Stimulated activated CD4-positive, alpha-beta T cell treated with anti-CD3 and anti-CD28 coated beads, Interleukin-15, amount 100 ng/mL, for 1 hour (primary cell): ENCODE measurements at places on chromosomes 4 and X.

GRCh38 chr4:43353552-43353951 lies 461.0 kb downstream of the GRXCR1 start:
- DNase-seq, result no peak

DNA sequence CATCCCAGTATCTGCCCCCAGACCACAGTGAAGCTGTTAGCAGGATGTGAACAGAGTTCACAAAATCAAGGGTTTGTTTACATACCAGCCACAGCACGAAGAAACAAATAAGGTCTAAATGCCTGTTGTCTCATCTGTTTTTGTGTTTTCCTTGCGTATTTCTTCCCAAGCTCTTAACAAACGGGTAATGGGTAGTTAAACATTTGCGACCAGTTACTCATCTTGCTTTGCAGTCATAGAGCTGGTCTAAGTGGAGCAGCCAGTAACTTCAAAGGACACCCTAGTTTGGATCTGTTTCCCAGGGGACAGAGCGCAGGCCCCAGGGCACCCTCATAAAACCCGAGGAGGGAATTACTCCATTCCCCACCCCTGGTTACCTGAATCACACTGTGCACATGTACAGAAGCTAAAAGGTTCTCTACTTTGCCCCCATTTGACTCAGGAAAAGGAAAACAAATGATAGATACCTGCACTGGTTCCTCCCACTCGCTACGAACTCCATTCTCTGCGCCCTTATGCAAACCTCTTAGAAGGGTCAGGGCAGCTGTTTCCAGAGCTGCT lies 68.8 kb downstream of the MAML3 start:
- no peak for DNase-seq

GRCh38 chrX:153768311-153769157 lies 4.5 kb downstream of the PLXNB3 start:
- no peak for DNase-seq

GRCh38 chr4:121923306-121923705 lies 28.6 kb downstream of the TRPC3 start:
- DNase-seq, result no peak

GRCh38 chr4:119726505-119726904 lies 97.9 kb upstream of the PDE5A start:
- DNase-seq, result no peak

GRCh38 chr4:72553540-72554337 lies 15.3 kb downstream of the ADAMTS3 start:
- DNase-seq, result no peak

DNA sequence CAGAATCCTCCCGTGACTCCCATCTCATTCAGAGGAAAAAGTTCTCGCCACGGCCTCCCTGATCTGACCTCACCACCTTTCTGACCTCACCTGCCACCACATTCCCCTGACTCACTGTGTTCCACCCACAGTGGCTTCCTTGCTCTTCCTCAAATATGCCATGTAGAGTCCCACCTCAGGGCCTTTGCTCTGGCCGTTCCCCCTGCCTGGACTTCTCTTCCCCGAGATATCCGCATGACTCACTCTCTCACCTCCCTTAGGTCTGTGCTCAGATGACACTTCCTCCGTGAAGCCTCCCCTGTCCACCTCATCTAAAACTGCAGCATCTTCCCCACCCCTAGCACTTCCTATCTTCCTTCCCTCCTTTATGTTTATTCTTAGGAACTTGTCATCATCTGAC lies 7.2 kb upstream of the TSPYL2 start:
- no peak for DNase-seq

DNA sequence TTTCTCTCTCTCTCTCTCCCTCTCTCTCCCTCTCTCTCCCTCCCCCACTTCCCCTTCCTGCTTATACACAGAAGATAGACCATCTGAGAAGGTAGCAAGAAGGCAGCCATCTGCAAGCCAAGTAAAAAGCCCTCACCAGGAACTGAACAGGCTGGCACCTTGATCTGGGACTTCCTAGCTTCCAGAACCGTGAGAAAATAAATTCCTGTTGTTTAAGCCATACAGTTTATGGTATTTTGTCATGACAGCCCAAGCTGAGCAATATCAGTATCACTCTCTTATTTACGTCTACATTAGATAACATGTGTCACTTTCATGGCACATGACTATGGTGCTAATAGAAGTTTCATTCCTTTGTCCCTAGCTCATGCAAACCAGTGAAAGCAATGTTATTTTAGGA lies 581.1 kb downstream of the INPP4B start:
- DNase-seq, result no peak

- no peak for DNase-seq
Measured at GRCh38 chr4:15034071-15034764, 31.9 kb downstream of the CPEB2 start.

- DNase-seq, result no peak
Measured at GRCh38 chr4:89685690-89686089, 151.3 kb downstream of the SNCA start.

- DNase-seq, result no peak
Measured at GRCh38 chr4:158998624-158999023, 104.3 kb upstream of the RAPGEF2 start.

DNA sequence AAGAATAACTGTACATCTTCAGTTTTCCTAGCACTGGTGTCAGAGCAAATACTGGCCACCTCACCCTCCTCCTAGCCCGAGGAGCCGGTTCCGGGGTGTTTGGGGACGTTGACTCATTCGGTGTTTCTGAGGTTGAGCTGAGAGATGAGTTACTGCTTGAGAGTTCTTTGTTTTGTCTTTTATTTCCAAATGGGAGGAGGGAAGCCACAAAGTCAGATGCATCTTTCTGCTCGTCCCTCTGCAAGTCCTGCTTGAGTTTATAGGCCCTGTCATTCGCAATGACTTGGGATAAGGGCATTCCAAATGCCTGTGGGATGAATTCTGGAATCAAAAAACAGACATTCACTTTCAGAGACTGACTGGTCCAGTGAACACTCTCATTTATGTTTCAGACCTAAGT lies 77.5 kb downstream of the HCCS start:
- DNase-seq, result no peak

GRCh38 chr4:20337261-20337664 lies 85.6 kb downstream of the SLIT2 start:
- DNase-seq, result no peak

DNA sequence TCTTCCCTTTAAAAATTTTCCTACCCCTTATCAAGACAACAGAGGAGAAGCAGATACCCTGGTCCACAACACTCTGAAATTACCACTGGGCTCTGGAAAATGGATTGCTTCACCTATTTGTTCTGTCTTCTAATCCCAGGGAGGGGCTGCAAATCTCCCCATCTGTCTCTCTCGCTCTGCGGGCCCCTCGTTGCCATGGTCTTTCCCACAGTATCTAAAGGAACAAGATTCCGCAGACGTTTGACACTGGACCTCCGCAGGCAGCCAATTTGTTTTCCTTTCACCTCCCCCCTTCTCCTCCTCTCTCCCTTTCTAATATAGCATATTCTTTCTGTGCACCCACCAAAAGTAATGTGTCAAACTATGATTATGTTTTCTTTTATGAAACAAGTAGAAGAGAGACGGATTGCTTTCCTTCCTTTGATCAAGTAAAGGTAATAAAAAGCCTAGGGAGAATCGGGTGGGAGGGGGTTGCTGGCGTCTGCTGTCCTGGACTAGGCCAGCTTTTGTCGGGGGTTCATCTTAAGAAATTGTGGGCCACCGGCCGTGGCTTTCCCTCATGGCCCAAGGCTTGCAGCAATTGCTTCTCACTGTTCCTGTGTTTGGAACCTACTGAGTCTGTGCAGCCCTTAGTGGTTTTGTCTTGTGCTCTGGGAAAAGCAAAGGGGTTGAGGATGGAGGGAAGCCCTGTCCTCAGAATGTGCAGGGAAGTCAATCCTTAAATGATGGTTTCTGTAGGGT lies 81.0 kb downstream of the MGST2 start:
- DNase-seq, result no peak

DNA sequence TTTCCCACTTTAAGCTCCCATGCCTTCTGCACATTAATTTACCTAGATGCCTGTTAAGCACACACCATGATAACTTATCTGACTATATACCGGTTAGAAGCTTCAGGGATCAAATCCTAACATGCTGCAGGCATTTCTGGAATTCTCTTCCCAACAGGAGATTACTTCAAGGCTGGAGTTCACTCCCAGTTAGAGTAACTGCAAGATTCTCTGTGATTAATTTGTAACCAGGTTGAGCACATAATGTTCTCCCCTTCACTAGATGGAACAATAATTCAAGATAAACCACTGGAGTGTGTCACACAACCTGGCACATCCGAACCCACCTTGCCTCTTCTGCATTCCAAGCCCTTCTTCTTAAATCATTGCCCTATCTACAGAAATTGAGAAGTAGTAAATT lies 11.8 kb upstream of the UGT2A3 start:
- no peak for DNase-seq

DNA sequence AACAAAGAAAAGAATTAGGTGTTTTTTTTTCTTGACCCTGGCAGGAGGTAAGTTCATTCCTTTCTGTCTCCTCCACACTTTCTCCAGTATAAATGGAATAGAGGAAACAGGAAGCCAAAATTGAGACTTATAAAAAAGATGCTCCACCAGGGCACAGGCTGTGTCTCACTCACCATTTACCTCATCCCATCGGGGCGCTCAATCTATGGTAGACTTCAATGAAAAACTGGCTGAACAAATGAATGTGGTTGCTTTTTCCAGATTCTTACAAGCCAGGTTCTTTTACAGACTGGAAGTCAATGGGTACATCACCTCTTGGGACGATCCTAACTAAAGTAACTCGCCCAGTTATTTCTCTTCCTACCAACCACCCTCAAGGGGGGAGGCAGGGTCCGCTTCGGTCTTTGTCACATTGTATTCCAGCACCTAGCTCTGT lies 685 bp downstream of the COMMD8 start:
- no peak for DNase-seq

DNA sequence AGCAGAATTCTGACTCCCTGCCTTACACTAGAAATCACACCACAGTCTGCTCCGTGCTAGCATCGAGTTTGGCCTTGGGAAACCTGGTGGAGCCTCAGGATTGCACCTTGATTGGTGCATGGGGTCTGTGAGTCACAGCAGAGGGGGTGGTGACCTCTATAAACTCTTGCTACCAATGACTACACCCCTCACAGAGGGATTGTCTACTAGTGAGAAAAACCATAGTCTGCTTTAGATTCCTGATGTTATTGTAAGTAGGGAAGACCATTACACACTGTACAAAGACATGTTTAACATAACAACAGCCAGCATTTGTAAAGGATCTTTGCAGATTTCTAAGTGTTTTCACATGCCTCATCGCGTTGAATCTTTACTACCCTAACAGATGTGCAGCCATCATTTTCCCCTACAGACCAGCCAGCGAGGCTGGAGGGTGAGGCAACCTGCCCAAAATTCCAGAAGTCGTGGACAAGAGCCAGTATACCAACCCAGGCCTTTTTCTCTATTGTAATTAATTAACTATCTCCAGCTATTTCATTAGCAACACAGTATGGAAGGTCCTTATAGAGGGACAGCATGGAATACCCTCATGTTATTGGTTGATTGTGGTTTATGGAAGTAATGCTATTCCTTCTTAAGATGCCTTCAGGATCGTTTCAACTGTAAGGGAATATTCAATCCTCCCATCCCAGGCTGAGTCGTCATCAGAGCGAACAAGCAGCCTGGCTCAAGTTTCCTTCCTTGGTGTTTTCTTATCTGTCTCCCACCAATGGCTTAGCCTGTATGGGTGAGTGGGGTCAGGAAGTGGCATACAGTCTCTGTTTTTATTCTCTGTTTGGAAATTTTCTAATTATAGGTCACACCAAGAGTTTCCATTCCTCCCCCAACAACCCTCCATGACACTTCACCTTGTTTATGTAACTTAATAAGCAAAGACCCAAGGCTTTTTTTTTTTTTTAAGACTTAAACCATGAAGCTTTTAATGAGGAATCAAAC lies 55.9 kb upstream of the KDR start:
- DNase-seq, result no peak

GRCh38 chrX:40544343-40545266 lies 36.2 kb upstream of the ATP6AP2 start:
- DNase-seq, result no peak

DNA sequence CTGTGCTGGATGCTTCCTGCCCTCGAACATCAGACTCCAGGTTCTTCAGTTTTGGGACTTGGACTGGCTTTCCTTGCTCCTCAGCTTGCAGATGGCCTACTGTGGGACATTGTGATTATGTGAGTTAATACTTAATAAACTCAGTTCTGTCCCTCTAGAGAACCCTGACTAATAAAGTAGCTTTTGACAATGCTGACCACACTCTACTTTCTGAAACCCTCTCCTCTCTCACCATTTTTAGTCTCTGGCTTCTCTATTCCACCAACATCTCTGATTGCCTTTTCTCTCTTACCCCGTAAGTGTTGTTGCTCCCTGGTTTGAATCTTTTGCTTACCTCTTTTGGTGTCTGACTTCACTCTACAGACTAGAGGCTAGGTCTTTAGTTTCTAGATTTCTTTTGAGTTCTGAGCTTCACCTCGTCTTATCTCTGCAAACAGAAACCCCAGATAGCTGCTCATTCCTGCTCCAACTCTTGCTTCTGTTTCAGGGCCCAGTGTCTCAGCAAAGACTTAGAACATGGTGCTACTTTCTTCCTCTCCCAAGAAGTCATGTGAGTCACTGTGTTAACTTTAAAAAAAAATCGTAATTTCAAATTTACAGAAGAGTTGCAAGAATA lies 11.4 kb downstream of the TMSB4X start:
- DNase-seq, result no peak

- no peak for DNase-seq
Measured at GRCh38 chrX:31333165-31333831, 261.5 kb upstream of the FTHL17 start.

DNA sequence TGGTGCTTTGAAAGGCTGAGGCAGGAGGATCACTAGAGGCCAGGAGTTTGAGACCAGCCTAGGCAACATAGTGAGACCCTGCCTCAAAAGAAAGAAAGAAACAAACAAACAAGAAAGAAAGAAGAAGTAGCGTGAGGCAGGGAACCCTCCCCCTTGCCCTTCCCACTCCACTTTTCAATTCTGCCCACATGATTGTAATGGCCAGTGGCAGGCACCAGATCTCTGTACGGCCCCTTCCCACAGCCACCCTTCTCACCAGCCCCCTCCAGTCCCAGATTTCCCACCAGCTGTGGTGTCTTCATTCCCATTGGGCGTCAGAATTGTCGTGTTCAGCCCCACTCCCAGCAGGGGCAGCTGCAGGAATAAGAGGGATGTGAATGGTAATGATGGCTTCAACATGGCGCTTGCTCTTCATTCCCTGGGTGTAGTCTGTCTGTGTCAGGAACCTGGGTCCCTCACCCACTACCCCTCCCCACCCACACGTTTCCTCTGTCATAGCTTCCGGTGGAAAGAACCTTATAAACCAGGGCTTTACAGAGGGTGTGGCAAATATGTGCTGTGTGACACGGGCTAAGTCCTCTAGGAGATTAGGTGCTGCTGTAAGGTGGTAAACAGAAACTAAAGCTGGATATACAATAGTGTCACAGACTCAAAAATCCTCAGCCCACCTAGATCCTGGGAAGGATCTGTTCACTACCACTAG lies at the start of gene IL2RG:
TSS of gene IL2RG (minus strand) at position 437 of the 703 bp plus-strand sequence. CDS start at position 399, 38 bp downstream.
- peak; percentile 16 for DNase-seq

DNA sequence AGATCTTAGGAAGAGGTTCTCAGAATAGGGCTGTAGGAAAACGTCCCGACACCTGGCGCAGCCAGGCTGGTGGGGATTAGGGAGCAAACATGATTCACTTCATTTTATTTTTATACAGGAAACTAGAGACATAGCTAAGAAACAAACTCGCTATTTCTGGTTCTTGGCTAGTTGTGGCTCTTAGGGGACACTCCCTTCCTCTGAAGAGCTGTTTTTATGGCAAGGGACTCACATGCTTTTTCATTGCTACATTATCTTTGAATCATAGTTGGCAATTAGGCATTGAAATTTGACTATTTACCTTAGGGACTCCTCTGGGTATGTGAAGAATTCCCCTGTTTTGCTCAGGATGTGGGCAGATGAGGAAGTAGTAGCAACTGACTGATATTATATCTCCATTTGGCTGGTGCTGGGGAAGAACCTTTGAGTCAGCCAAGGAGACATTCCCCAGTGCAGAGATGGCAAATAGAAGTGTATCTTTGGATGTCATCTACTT lies 174.5 kb downstream of the SMIM20 start:
- DNase-seq, result no peak
